ENCODE measurements at places on chromosomes 5 and 9.

GRCh38 chr5:100519075-100519474 is 16.1 kb upstream of the FAM174A start:
- DNase-seq, result no peak

GRCh38 chr9:113446323-113446740 is 17.2 kb upstream of the RGS3 start:
- DNase-seq, result no peak

- DNase-seq, result no peak
These were observed 546.2 kb downstream of the DMRTA1 start for GRCh38 chr9:22992780-22993179.

- DNase-seq, result no peak
These were observed 303.1 kb downstream of the CDH12 start for GRCh38 chr5:22549876-22550671.

DNA sequence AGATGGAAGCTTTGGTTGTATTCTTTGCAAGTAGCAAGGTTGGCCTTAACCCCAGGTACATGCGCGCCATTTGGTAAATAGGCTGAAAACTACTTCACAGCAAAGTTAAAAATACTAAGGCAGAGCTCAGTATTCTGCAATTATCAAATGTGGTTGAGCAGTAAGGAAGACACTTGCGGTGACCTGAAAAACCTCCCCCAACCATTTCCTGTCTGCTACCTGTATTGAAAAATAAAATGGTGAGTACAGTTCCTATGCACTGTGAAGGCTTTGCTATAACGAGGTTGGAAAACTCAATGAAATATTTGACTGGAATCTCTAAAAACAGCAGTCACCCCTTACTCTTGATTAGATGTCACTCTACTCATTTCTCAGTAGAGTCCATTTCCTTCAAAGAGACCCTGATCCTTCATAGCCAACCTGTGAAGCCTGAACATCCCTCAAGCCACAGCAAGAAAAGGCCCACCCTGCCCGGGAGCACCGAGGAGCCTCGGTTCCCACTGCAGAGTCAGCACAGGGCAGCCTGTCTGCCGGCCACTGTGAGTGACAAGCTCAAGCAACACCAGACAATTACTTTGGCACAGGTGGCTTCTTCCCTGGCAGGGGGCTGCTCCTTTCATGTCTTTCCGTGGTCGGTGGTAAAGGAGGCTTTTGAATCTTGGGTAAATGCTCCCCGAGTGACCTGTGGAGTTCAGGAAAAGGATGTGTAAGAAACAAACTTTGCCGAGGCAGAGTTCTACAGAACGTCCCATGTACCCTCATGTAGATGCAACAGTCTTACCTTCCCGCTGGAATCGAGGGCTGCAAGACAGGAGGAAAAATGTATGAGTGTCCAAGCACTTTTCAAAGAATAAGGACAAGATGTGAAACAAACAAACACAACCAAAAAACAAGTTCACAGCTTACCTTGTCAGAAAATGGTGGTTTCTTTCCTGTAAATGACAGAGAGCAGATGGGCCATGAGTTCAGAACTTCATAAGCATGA is 29.6 kb downstream of the C5orf58 start:
- no peak for DNase-seq

- no peak for DNase-seq
These were observed 64.3 kb upstream of the GARNL3 start for GRCh38 chr9:127200106-127200862.

DNA sequence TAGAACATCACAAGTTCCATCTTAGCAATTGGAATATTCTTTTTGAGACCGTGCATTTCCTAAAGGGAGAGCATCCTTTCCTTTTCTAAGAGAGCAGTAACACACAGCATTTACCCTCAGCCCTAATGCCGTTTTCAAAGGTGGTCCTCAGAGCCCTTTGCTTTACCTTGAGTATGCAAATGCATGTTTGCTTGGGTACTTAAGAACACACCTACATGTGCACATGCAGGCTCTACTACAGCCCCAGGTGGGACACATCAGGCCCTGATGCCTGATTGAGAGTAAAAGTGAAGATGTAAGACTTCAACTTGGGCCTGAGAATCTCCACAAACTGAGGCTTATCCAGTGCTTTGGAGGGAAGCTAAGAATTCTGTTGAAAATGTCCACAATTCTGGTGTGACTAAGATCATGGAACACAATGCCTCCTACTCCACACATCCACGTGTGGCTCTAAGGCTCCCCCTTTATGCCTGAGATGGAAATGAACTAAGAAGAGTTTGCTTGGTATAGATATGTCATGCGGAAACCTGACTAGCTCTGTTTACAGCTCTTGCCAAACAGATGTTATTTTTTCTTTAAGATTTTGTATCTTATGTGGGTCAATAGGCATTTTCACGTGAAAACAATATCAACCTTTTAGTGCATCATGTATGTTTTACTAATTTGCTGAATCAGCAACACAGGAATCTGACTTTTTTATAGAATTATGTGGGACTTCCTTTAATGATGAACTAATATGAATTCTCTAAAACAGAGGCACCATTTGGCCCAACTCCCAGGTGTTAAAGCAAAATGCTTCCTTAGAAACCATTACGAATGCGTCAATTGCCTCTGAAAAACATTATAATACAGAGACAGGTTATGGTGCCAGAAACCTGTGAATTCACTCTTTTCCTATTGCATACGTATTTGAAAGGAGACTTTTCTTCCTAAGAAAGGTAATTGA is 48.9 kb upstream of the SLC2A8 start:
- DNase-seq, result no peak

GRCh38 chr5:117131048-117131679 is 556.5 kb upstream of the SEMA6A start:
- DNase-seq, result no peak

Measured in NCI-H187 (cell line).